ENCODE measurements at places on chromosomes 2 and 18.

DNA sequence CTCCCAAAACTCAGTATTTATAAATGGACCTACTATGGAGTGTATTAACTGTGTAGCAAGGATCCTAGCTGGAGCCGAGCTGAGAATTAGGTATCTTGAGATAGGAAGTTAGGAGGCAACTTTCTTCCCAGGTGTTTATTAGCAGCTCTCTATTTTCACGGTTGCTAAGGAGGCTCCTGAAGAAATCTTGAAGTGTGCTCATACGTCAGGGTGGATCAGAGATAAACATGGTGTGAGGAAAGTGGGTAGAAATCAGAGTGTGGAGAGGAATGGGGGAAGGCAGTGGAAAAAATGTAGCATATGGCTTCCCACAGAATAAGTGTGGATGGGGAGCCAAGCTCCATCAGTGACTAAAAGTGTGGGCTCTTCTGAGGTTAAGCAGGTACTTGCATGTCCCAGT, 104.3 kb downstream of the ABCA12 start:
- no peak for DNase-seq

- DNase-seq: no peak
Observed at GRCh38 chr2:231370749-231371429, 24.6 kb upstream of the B3GNT7 start.

- DNase-seq: no peak
Observed at GRCh38 chr2:150470435-150470834, 17.0 kb downstream of the RND3 start.

DNA sequence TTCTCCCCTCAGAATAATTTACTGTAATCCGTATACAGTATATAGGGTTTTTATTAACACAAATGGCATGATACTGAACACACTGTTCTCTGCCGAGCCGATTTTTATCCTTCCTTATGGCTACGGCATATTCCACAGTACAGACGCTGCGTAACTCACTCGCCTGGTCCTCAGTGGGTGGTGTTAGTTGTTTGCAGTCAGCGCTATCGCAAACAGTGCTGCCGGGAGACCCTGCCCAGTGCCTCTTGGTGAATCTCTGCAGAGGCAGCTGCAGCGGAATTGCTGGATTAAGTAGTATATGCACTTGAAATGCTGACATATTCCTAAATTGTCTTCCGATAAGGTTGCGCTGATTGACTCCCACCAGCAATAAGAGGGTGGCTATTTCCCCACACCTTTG, 73.9 kb downstream of the MARCO start:
- DNase-seq: no peak

- no peak for DNase-seq
Observed at GRCh38 chr2:237998530-237998929, 31.7 kb downstream of the UBE2F start.

DNA sequence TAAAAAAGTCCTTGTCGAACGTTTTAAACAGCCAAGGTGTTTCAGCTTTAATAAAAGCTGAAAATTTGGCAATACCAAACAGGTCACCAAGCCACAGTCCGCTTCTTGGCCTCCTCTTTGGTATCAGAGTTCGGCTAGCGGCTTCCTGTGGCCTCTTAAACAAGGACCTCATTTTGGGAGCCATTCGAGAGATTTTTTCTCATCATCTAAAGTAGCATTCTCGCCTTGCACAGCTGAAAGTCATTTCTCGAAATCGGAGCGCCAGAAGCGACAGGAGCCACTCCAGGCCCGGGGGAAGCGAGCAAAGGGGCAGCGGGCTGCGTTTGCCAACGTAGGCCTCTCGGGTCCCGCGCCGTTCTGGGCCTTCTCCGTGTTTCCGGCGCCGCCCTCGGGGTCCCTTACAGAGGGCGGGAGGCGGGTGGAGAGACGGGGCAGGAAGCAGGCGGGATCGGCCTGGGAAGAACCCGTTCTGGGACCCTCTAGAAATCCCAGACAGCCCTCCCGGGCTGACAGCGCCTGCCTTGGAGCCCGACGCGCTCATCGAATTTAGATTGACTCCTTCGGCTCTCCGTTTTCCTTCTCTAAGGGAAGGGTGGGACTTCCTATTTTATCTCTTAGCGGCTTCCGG, 522 bp upstream of the ZNF407 start:
- DNase-seq: no peak

- no peak for DNase-seq
Observed at GRCh38 chr2:148969659-148970061, 68.8 kb upstream of the LYPD6B start.

DNA sequence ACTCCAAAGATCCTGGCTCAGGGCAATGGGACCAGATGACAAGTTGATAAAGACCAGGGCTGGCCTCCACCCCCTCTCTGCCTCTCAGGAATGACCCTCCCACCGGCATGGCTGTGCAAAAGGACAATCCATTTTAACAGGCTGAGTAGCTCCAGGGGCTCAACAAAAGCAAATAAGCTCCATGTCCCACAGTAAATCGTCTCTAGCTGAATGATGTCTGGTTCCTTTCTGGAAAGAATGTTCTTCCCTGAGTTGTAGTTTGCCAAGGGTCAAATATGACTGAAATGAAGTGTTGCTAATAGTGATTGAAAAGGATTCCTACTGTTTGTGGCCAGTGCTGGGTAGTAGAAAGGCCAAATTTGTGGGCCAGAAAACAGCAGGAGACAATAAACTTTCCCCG, 434.4 kb upstream of the ETAA1 start:
- DNase-seq: no peak

DNA sequence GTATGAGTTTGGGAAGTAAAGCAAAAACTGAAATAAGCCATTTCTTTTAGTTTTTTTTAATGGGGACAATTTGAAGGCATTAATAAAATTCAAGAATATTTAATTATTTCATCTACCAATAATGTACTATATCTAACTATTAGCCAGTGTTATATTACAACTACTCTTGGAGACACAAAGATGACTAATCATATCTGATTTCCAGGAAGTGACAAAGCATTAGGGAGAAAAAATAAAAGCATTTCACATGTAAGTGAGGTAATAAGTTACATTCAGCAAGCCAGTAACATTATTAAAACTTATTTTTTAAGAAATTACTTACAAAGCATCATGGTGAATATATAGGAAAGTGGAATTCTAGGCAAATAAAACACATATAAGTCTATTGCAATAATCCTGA, 781.3 kb upstream of the NRXN1 start:
- DNase-seq: no peak

GRCh38 chr2:205868773-205869333, 186.6 kb downstream of the NRP2 start:
- DNase-seq: no peak

- DNase-seq: no peak
Observed at GRCh38 chr2:214034417-214034816, 376.4 kb upstream of the VWC2L start.

DNA sequence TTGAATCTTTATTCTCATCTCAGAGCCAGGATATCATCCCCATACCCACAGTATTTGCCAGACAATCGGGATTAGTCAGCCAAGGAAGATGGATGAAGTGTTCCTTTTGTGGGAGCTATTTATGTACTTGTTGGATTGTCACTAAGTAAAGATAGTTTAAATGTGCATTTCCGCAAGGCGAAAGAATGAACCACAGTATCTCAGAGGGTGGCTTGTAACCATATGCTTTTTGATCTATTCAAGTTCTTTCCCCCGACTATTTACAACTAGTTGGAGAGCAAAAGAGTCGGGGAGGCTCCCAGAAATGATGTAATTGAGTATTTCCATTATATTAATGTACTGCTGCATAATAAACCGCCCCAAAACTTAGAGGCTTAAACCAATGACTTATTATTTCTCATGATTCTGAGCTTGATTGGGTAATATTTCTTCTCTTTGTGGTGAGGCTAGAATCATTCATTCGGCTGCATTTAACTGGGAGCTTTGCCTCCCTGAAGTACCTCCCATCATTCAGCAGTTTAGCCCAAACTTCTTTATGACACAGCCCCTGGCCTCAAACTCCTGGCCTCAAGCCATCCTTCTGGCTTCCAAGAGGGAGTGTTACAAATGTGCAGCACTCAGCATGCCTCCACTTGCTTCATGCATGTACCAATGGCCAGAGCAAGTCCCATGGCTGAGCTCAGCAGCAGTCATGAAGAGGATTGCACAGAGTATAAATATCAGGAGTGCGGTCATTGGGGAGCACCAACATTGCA, 423.7 kb downstream of the METTL4 start:
- DNase-seq: no peak

DNA sequence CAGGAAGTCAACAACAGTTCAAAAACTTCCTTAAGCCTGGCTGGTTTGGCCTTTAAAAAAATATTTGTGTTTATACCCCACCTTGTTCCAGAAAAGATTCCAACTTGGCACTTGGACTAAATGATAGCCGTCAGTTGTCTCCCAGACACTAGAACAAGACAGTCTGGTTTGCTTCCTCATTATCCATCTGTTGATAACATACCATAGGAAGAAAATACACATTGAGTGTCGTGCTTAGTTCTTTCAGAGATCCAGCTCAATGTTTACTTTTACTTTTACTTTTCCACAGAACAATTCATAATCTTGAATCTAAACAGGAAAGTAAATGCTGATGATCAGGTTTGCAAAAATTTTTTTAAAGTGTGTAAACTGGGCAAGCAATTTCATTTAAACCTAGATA, 2.4 kb upstream of the VPS54 start:
- DNase-seq: no peak

DNA sequence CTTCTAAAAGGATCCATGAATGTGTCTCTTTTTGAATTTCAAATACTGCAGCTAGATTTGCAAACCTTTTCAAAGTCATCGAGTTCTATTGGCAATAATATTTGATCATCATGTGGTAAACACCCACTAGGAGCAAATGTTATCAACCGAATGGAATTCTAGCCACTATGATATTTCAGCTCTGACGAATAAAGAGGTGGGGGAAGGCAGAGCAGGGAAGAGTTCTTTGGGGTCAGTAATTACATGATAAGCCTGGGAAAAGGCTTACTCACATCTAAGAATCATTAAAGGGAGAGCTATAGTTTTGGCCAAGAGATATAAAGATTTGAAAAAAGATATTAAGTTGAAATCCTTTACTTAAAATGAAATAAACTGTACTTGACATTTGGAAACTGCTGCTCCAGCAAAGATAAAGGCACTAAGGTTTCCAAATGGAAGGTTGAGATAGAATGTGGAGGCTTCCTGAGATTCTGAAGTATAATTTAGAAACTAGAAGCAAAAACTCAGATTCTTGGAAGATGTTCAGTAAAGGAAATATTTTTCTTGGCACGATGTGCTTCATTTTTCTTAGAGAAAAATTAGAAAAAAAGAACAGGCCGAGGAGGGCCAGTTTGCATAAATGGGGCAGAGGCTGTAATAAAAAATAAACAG, 104.7 kb upstream of the ARHGAP28 start:
- DNase-seq: no peak

- DNase-seq: peak; percentile 34
Observed at GRCh38 chr18:9827793-9828505, 57.8 kb upstream of the TXNDC2 start.

DNA sequence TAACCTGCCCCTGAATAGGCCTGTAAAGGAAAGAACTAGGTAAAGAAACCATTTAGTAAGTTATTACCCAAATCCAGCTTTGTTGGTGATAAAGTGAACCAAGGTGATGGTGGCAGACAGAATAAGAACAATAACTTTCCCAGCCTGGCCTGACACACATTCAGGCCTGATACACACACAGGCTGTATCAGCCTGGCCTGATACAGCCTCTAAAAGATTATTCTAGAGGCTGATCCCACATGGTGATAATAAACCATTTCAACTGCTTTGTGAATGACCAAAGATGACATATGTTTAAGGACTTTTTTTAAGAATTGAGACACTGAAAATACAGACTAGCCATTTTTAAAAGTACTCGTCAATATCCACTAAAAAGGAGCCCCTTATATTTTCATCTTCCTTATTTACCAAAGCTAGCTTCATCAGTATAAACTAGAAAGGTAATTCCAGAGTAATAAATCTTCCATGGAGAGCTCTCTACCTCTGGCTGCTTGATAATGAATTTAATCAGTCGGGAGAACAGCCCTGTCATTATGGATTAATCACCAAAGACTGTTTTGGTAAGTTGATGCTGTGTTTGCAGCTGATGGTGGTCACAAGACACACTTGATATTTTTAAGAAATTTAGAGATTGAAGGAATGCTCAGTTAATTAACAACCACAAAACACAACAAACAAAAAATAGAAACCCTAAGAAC, 77.2 kb downstream of the SLC8A1 start:
- no peak for DNase-seq

- no peak for DNase-seq
Observed at GRCh38 chr2:15720561-15721307, 129.1 kb downstream of the DDX1 start.

GRCh38 chr2:169823996-169824372, 721 bp downstream of the METTL5 start:
- DNase-seq: no peak

- DNase-seq: no peak
Observed at GRCh38 chr2:38512211-38512610, 90.5 kb downstream of the HNRNPLL start.

DNA sequence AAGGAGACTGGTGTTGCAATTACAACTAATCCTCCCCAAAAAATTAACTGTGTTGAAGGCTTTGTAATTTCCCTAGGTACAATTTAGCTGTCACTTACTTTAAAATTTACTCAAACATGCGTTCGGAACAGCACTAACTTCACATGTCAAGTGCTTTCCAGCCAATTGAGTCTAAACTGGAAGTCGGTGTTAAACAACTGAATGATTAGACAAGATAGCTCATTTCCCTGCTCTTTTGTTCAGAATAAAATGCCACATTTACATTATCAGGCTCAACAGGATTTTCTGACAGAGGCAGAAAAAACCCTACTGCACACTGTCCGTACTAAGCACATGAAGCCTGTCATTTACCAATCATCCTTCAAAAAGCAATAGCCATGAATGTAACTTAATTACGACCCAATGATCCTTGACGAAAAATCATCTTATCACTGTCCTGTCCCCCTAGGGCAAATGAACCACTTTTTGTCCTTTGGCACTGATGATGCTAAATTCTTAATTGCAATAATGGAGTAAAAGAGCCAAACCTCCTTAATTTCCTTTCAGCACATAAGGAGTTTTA, 56.0 kb downstream of the LRPPRC start:
- peak; percentile 41 for DNase-seq

- no peak for DNase-seq
Observed at GRCh38 chr18:57792631-57793301, 10.3 kb downstream of the ATP8B1 start.

GRCh38 chr2:96082211-96083063, 33.9 kb downstream of the ADRA2B start:
- no peak for DNase-seq

DNA sequence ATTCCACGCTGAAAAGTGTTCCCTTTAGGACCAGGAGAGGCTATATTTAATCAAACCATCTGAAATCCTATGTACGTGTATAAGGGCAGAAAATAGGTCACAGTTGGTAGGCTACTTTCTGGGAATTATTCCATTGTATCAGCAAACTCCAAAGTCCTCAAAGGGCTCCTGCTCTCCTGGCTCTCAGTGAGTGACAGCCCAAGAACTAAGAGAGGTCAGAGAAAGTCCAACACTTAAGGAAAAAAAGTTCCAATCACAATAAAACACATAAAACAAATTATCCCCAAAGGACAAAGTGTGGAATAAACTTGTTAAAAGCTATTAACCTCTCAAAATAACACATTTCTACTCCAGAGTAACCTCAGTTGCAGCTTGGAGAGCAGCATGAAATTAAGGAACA, 183.3 kb downstream of the SLC8A1 start:
- DNase-seq: no peak

Measured in putamen (tissue), 1 donor.